ENCODE measurements at places on chromosomes 4 and X. TPM values are rescaled to one million over a fixed set of nuclear protein-coding genes. Genes with fewer than 3 reads are reported as not detected.

Gene PNCK
- 1.5 TPM for total RNA-seq

Gene NMU
- total RNA-seq = 112 TPM

Gene SLC9A7
- 16.4 TPM for total RNA-seq

Gene RTL9
- total RNA-seq = not detected

Gene PLK4
- total RNA-seq = 3.5 TPM

Gene AWAT1
- not detected for total RNA-seq

Gene VCX3A
- not detected for total RNA-seq

Gene VSIG4
- total RNA-seq = 6.7 TPM

Gene DCAF4L1
- total RNA-seq = 0.38 TPM

Gene SLC6A14
- 34.8 TPM for total RNA-seq

Gene DGKK
- total RNA-seq = not detected

Gene PHKA2
- 11.5 TPM for total RNA-seq

Gene FGFBP2
- total RNA-seq = not detected

Gene IL1RAPL1
- total RNA-seq = 0.13 TPM

Gene SMIM31
- total RNA-seq = not detected

Gene FRAS1
- total RNA-seq = 8.3 TPM

Gene MBTPS2
- 6.5 TPM for total RNA-seq

Measured in esophagus squamous epithelium (tissue), 5 donors.